Spleen (tissue), 13 donors: ENCODE measurements at places on chromosomes 2 and 18. TPM values are rescaled to one million over a fixed set of nuclear protein-coding genes. Genes with fewer than 3 reads are reported as not detected.

GRCh38 chr2:149360106-149360505 lies 29.7 kb downstream of the LYPD6 start:
- DNase-seq = no peak

The MBOAT2 gene
- total RNA-seq = 25.2 TPM

The ITGAV gene
- 64.6 TPM for total RNA-seq

GRCh38 chr2:174835797-174836255 lies 71.6 kb upstream of the CHRNA1 start:
- DNase-seq = no peak

GRCh38 chr18:30142870-30143269 lies 899.7 kb downstream of the DSC3 start:
- no peak for DNase-seq

GRCh38 chr2:36615222-36615621 lies 17.3 kb upstream of the FEZ2 start:
- DNase-seq = no peak

DNA sequence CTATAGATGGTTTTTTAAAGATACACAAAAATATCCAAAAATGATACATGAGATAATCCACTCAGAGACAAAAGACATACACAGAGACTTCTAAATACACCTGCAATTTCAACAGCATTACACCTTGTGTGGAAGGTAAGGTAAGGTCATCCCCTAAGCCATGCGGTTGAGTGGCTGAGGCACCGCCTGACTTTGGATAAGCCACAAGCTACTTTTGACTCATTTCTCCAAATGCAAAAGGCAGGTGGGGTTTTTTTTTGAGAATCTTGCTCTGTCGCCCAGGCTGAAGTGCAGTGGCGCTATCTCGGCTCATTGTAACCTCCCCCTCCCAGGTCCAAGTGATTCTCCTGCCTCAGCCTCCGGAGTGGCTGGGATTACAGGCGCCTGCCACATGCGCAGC lies 13.1 kb downstream of the AP1S3 start:
- DNase-seq = no peak

The C1QL2 gene
- total RNA-seq = not detected

DNA sequence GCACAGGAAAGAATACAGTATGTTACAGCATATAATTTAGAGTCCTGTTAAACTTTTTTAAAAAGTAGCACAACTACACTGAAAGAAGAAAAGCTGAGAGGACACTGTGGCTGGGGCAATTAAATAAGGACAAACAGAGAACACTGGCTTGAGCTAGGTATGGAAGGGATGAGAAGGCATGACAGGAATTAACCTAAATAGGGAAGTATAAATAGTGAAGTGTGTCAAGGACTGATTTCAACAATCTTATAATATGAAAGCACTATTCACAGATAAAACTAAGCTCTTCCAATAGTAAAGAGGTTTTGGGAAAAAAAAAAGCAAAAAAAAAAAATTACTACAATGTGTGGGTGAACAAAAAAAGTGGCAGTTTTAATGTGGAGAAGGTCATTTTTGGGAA lies 45.5 kb downstream of the PPP3R1 start:
- no peak for DNase-seq

DNA sequence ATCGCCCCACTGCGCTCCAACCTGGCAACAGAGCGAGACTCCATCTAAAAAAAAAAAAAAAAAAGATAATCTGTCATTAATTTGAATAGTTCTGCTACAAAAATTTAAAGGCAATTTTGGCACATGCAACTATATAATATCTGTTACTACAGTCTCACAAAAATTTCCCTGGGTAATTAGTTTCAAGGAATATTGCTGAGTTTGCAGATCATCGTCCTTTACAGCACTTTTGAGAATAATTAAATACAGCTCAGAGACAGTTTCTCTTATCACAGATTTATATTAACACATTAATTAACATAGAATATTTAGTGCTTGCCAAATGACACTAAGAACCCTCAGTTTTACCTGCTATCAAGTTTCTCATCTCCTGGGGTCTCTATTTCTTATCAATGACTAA lies 540.4 kb upstream of the ZNF804A start:
- no peak for DNase-seq

DNA sequence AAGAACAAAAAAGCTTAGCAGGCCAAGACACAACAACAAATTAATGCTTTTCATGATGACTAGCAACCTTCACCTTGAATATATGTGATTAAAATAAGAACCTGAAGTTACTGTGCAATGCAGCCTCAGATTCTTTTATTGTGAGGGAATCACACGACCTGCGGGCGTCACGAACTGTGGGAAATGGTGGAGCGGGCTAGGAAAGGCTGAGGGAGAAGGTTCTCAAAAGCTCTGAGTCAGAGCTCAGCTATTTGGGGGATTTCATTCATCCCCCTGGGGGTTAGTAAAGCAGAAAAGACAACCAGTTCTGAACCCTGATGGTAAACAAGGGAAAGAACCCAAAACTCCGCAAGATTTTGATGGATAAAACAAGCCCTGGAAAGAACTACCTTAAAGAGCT lies 89.3 kb upstream of the NCKAP5 start:
- DNase-seq = no peak

DNA sequence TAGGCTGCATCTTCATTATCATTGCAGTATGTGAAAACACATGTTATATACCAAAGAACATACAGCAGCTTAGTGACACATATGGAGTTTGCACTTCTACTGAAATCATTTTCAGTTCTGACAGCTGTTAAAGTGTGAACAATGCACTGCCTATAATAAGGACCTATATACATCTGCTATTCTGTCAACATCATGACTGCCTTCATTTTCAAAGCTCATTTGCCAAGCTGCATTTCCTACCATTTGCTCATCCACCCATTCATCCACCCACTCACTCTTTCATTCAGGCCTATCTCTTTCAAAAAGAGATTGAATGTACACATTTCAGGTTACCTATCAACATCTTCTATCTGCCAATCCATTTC lies 81.7 kb upstream of the STK17B start:
- no peak for DNase-seq

DNA sequence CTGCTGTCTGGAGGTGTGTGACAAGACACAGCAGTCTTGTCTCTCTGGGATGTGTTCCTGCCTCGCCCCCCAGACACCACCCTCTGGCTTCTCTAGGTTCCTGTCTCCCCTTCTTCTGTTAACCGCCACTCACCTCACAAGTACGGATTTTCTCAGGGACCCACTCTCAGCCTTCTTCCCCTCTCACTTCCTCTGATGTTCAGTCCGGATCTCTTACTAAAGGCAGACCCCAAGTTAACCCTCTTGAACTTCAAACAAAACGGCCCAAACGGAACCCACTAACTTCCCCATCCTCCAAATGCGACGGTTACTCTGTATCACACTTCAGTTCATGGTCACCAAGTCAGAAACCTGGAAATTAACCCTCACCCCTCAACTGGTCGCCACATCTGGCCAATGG lies 32.0 kb downstream of the B4GALT6 start:
- no peak for DNase-seq

The PDE11A gene
- total RNA-seq = not detected

GRCh38 chr2:64732146-64732545 lies 78.4 kb upstream of the SERTAD2 start:
- DNase-seq = no peak

The NGEF gene
- not detected for total RNA-seq
